ENCODE measurements at places on chromosomes 1 and 21.

- no peak for DNase-seq
These were observed 25.0 kb downstream of the WNT4 start for GRCh38 chr1:22117851-22118250.

DNA sequence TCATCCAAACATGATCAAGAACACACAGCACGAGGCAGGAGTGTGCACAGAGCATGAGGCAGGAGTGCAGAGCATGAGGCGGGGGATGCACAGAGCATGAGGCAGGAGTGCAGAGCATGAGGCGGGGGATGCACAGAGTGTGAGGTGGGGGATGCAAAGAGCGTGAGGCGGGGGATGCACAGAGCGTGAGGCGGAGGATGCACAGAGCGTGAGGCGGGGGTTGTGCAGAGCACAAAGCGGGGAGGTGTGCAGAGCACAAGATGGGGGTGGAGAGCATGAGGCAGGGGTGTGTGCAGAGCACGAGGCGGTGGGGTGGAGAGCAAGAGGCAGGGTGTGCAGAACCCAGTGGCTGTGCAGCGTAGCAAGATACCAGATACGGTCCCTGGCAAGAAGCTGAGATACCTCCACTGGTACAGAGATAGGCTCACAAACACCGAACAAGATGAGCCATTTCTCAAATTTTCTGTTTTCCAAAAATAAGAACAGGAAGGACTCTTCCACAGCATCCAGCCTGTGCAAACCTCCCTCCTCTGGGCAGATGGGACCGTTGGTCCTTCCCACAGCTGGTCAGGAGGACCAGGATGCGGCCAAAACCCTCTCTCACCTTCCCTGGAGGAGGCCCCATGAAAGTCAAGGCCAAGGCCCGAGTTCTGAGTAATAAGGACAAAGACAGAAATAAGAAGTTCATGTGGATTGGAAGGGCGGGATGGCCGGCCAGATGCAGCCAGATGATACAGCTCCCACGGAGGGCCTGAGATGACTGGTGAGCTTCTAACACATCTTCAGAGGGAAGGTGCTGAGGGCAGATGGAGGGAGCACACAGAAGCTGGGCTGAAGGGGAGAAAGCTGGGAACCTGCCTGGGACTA, 12.0 kb downstream of the SPATC1L start:
- peak; percentile 38 for DNase-seq

DNA sequence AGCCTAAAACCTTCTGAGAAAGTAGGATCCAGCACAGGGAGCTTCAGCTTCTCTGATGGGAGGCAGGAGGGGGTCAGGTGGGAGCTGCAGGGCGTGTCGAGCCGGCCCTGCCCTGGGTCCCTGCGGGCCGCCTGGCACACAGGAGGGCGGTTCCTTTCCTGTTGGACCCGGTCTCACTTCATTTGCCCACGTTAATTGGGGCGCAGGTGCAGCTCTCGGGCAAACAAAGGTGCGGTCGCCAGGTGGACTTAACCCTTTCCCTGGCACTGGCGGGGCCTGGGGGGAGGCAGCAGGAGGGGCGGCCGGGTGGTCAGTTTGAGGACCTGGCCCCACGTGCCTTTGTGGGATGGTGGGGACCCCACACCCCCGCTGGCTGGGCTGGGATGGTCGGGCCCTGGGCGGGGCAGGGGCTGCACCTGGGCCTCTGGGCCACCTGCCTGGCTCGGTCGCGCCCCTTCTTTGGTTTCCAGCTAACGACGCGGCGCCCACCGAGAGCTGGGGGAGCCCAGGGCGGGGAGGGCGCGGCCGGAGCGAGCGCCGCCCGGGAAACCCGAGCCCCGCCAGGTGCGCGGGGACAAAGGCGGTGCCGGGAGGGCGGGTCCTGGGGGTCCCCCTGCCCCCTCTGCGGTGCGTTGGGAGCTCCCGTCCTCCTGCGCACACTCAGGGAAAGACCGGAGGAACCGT, 20.8 kb upstream of the C1orf159 start:
- DNase-seq = peak; percentile 50

DNA sequence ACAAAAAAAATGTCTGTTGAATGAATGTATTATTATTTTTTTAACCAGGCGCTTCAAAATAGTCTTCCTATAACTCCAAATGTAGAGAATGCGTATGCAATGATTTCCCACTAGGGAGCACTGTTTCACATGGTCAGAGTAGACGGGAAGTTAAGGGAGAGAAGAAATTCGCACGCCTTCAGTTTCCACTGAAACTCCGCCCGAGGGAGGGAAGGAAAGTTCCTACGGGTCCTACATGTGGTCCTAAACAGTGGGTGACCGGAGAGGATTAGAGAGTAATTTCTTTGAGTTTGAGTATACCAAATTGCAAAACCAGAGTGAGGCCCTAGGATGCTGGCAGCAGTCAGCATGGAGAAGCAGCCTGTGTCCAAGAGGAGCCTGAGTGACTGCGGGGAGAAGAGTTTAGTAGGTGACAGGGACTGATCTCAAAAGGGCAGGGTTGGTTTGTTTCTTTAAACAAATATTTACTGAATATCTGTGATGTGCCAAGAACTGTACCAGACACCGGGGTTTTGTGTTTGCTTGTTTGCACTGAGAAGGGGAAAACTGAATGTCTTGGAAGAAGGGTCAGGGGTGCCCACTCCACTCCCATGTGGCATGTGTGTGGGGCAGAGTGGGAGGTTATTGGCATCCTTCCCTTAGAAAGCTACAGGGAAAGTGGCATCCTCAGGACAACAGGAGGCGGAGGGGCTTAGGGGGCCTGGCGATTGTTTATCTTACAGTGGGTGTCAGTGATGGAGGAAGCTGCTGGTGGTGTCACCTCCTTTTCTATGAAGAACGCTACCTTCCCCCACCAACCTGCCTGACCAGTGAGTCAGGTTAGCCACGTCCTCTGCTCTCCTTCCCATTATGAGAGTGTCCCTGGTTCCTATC, 22.8 kb downstream of the RNU5D-1 start:
- no peak for DNase-seq

- no peak for DNase-seq
These were observed 102.9 kb upstream of the ADGRL4 start for GRCh38 chr1:79109445-79109844.

GRCh38 chr1:5908461-5909375, 83.5 kb downstream of the NPHP4 start:
- no peak for DNase-seq

GRCh38 chr1:23585321-23586022, 26.2 kb upstream of the ID3 start:
- no peak for DNase-seq

DNA sequence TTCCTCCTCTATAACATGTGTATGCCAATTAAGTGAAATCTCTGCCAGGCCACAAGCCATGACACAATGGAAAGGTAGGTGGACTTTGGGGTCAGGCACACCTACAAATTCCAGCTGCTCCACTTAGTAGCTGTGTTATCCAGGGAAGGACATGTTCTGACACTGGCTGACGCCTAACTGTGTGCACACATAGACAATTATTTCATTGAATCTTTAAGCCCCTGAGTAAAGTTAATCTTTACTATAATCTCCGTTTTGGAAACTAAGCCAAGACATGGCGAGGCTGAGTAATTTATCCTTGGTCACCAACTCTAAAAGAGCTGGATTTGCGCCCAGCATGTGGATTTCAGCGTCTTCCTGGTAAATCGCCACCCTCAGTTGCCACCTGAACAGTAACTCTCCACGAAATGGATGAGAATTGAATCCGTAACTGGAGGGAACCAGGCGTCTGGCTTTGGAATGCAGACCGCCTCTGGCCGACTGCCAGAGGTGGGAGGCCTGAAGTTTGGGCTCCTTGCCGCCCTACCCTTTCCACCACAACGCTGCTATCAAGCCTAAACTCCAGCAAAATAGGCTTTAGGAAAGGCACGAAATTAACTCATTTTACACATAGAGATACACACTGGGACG, 888 bp upstream of the SNRPE start:
- peak; percentile 23 for DNase-seq

DNA sequence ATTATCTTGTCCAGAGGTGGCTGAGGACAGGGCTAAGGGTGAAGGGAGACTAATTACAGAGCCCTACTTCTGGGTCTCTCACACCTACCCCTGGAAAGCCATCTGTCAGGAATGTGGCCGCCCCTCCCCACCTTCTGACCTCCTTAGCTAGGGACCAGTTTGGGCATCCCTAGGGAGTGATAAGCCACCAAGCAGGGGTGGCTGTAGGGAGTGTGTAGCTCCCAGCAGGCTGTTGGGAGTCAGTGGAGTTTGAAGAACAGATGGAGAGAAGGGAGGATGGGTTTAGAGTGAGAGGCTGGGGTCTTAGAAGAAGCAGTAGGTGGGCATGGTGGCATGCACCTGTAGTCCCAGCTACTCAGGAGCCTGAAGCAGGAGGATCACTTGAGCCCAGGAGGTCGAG, 808 bp upstream of the SERINC2 start:
- no peak for DNase-seq

DNA sequence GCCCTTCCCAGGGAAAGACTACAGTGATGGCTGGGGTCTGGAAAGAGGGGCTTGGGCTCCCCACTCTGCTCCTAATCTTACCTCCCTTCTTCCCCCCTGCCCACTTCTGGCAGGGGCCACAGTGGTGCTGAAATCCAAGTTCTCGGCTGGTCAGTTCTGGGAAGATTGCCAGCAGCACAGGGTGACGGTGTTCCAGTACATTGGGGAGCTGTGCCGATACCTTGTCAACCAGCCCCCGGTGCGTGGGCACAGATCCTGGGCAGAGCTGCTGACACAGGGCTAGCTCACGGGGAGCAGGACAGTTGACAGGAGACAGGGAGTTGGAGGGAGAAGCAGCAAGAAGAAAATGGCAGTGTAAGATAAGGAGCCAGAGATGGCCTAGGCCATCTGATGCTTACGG, 2.4 kb downstream of the SLC27A3 start:
- no peak for DNase-seq

DNA sequence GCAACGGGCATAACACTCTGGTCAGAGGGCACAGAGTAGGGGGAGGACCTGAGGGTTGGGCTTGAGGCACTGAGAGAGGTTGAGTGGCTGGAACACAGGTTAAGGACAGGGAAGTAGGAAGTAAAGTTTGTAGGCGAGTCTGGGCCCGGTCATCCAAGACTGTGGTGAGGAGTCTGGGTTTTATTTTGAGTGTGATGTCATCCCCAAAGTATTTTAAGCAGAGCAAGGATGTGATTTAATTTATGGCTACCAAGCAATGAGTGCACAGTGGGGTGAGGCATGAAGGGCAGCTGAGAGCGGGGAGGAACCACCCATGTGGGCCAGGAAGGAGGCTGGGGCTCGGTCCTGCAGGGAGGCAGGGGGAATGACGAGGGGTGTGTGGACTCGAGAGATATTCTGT, 11.2 kb upstream of the VWA5B1 start:
- DNase-seq = peak; percentile 9

DNA sequence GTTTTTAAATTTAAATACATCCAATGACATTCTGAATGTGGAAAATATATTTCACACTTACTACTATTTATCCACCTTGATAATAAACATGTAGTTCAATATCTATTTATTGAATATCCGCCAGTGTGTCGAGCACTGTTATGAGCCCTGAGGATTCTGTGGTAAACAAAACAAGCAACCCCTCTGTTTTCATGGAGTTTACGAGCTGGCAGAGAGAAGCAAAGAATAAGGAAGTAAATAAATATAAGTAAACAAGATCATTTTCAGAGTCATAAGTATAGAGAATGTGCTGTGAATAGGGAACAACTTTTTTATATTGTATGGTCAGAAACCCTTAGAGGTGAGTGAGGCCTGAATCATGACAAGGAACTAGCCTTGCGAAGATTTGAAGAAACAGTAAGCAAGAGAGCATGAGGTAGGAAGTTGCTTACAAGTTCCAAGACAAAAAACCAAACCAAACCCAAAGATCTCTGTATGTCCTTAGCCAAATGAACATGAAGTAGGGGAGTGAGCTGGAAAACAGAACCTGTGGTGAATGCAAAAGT, 6.4 kb upstream of the SERBP1 start:
- DNase-seq = no peak

DNA sequence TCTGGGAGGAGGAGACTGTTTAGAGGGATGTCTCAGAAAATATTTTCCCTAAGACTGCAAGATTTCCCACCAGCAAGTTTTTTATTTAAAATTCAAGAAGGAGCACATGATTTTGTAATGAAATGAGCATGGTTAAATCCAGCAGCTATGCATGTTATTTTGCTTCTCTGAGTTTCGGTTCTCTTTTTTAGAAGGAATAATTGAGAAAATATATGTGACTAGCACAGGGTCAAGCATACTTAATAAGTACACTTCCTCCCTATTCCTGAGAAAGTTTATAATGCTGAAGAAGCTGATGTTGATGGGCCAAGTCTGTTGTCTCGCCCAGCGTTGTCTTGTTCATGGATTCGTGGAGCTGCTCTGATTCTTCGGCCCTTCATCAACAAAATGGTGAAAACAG, 51.2 kb downstream of the EXO1 start:
- DNase-seq = no peak

DNA sequence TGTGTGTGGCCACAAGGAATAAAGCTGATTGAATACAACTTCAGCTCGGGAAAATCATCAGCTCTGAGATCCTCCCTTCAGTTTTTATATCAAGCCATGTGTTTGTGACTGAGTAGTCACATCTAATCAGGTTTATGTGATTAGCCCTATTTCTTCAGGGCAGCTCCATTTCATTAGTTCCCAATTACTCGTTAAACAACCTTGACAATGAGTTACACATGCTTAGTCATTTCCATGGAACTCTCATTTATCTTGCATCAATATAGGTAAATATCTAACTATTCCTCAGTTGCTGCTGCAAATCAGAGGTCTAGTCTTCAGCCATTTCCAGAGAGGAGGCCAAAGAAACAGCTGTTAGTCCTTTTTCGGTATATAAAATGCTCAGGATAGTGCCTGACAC, 16.3 kb downstream of the CRB1 start:
- no peak for DNase-seq

- DNase-seq = no peak
These were observed 31.6 kb upstream of the CAMSAP2 start for GRCh38 chr1:200707116-200707515.

DNA sequence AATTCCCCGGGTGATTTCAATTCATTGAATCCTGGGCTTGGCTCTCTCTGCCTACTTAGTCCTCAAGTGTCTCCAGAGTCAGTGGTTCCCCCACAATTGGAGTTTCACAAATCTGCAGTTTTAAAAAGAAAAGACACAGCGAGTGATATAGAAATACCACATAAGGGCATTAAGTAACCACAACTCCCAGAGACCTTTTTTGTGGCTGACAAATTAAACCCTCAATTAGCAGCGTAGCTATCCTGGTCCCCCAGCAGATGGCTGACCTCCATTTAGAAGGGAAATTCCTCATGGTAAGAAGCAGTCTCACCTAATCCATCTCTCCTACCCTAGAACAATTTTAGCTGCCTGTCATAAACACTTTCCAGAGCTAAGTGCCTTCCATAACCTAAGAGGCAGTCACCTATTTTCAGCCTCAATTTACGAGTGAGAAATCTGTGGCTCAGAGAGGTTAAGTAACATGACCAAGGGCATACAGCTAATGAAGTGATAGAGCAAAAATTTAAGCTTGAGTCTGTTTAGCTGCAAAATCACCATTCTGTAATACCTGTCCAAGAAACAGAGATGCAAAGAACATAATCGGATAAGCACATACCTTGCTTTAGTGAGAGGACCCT, 56.0 kb upstream of the NBPF3 start:
- DNase-seq = peak; percentile 26
